ENCODE measurements at places on chromosomes 12 and 14.

GRCh38 chr14:103849151-103849886 lies 1.9 kb upstream of the PPP1R13B start:
- DNase-seq = no peak

DNA sequence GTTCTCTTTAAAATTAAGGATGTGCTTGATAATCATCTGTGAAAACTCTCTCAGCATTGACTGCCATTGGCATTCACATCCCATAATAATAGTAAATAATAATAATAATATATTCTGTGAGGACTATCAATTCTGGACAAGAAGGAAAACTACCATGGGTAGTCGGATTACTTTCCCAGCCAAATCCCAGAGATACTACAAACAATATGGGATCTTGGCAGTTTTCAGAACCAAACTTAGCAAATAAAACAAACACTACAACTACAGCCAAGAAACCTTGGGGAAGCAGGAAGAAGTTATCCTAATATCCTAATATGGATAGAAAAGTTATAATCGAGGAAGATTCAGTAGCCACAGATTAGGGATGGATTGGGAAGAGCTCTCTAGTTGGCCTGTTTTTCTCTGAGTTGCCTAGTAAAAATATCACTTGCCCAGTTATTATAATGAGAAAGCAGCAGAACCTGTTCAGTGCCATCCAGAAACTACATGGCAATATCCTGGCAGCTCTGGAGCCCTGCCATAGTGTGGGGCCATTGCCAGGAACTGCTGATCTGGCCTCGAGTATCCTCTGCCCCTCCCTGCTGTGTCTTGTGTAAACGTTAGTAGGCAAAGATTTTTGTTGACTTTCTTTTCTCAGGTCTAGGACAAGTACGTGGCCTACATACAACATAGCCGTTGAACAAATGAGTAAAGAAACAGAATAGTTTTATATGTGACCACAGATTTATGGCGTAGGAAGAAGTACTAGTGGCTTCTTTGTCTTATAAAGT lies 193.5 kb downstream of the SLC2A13 start:
- no peak for DNase-seq

DNA sequence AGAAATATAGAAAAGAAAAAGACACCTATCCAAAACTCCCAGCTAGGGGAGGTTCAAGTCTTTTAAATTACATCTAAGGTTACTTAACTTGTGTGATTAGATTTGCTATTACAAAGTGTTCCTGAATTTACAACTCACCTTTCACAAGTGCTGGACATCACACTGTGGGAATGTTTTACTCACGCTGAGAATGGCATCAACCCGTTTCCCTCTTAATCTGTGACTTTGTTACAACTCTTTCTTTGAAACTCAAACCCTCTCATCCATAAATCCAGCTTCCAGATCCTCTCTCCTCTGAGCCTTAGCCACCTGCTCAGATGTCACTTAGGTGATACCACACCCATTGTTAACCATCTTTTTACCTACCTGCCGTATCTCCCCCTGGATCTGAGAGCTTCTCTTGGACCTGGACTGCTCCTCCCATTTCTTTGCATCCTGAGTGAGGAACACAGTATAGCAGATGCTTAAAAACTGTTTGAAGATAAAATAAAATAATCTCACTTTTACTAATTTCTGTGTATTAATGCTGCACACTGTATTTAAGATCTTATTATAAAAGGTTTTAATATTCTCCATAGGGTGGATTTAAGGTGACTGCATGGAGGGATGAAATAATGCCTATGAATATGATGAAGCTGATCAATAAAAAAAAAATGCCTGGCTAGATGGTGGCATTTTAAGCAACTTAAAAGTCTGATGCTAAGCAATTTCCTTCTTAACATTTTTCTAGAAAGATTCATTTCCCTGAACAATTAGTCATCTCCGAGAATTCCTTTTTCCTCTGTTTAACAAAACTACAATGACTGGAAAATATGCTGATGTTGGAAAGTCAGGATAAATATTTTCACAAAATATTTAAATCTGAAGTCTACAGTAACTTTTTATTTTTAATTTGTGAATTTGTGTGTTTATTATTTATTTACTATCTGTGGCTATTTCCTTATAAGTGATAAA lies 39.1 kb upstream of the NAP1L1 start:
- DNase-seq = no peak

- no peak for DNase-seq
Measured at GRCh38 chr14:59215322-59215721, 26.9 kb downstream of the DAAM1 start.

GRCh38 chr14:34257505-34257904 lies 204.5 kb downstream of the SPTSSA start:
- DNase-seq = no peak

- peak; percentile 30 for DNase-seq
Measured at GRCh38 chr12:9797722-9798619, 29.3 kb upstream of the KLRF1 start.

- no peak for DNase-seq
Measured at GRCh38 chr12:108162207-108162606, 33.1 kb downstream of the WSCD2 start.
